ENCODE measurements at places on chromosomes 16 and 17.

DNA sequence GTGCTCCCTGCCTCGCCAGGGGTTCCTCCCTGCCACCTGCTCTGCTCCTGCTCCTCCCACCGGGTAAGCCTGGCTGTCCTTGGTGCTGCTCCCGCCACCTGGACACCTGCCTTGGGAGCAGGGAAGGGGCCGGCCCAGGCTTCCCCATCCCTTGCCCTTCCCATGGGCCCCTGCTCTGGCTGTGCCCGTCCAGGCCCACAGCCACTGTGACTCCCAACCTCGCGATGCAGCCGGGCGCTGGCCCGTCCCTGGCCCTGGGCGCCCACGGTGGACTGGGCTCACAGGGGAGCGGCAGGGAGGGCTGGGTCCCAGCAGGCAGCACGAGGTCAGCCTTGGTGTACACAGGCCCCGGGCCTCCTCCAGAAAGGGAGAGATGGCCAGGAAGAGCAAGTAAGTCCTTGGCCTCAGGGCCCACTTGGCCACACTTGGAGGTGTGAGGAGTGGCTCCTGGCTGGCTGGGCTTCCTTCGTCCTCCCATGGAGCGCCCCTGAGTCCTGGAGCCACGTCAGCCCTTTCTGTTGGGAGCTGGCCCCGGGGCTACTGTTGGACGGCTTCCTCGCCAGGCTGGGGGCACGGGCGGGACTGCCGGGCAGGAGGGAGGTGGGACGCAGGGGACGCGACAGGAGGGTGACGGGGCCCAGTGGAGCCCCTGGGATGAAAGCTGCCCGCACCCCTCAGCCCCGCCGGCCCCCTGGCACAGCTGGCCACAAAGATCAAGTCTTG, 15.3 kb downstream of the ENGASE start:
- DNase-seq = no peak

DNA sequence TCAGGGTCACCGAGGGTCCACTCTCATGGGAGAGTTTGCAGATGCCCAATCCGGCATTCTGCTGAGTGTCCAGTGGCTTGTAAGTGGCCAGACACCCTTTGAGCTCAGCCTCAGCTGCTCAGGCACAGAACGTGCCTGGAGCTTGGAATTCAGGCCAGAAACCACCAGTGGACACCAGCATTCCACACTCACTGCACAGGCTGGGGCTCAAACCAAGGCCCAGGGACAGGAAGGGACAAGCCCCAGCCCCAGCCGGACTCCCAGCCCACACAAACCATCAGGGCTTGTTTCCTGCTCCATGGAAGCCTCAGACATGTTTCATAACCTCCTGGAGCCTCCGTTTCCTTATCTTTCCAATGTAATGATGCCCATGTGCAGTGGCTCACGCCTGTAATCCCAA, 5.0 kb upstream of the NPRL3 start:
- no peak for DNase-seq

GRCh38 chr17:44589316-44590071, 32.2 kb downstream of the FZD2 start:
- no peak for DNase-seq

GRCh38 chr16:56910654-56911539, 21.0 kb upstream of the HERPUD1 start:
- no peak for DNase-seq

DNA sequence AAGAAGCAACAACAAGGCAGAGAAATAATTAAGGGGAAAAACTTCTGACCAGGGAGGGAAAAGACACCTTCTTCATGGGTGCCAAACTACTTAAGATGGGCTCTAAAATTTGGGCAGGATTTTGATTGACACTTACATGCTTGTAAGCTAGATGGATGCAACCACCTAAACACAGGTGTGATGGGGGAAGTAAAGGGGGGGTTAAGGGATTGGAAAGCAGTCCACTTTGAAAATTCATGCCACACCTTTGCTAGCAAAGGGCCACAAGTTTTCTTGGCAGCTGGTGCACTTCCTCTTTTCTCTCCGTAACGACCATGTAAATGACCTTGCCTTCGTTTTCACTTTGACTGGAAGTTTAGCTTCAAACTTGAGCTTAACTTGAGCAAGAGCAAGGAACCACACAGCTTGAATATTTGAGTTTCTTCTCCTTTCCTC, 14.3 kb upstream of the PRKAR1A start:
- no peak for DNase-seq

DNA sequence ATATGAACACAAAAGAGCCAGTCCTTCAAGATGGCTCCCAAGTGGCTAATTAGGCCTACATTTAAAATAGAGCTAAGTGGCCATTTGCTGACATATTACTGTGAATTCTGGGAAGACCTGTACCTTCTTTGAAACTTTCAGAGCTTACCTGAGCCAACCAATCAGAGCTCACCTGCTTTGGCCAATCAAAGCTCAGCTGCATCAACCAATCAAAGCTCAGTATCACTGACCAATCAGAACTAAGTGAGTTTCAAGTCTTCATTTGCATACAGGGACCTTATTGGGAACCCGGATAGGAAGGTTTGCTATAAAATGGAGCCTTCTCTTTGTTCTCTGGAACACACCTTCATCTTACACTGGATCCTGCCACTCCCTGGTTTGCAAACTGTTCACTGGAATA, 63.7 kb downstream of the FOXL1 start:
- DNase-seq = no peak

DNA sequence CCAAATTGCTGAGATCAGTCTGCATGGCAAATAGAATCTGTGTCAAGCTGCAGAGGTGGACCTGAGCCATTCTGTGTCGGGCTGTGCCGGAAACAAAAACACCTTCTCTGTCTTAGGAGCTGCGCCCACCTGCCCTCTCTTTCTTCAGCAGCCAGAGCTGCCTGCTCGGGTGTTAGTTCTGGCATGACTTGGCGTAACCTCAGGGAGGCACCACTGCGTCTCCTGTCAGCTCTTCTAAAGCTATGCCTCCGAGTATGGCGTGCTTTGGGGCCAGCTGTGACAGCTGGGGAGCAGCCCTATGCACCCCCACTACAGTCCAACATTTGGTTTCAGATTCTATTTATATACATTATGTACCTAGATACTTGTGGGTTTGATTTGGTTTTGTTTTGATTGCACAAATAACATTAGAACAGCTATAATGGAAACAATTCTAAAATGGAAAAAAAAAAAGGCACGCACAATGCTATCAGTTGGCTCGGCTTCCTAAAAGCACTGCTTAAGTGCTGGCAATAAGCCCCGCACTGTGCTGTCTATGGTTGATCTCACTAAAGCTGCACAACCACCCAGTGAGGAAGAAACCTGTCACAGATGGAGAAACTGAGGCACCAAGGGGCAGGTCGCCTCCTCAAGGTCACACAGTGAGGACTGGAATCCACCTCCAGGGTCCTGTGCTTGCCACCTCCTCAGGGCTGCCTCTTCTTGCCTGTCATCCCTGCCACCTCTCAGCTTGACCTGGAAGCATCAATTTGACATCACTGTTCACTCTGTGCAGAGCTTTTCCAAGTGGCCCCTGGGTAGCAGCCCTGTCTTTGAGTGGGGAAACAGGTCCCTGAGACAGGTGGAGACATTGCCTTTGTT, 18.7 kb upstream of the ADGRG1 start:
- no peak for DNase-seq

Measured in activated CD8-positive, alpha-beta memory T cell treated with anti-CD3 and anti-CD28 coated beads for 1 hour (primary cell).